Kidney capillary endothelial cell (primary cell): ENCODE measurements at places on chromosomes 7 and 10.

GRCh38 chr10:26650406-26650805, 47.1 kb upstream of the PDSS1 start:
- DNase-seq = no peak

- DNase-seq = no peak
Observed at GRCh38 chr7:110043519-110043918, 1047.4 kb upstream of the LRRN3 start.

DNA sequence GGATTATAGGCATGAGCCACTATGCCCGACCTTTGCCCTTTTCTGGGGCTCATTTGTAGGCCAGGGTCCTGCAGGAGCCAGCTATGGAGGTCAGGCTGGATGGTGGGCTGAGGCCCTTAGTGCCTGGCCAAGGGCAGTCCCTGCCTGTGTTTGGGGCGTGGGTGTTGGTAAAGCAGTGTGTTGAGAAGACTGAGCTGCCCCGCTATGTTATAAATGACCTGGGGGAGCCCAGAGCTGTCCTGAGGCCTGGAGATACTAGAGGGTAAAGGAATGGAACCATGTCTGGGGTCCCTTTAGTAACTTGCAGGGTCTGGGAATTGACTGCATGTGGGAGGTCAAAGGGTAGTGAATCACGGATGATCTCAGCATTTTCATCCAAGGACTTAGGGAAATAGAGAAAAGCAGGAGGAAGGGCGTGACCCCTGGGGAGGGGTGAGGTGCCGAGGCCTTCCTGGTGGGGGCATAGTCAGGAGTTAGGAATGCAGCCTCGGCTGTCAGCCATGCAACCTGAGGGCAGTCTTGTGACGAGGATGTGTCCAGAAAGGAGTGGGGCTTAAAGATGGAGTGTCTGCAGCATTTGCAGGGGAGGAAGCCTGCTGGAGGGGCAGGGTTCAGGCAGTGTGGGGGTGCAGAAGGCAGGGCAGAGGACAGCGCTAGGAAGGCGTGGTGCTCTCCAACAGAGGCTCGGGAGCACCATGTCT, 31.5 kb downstream of the TMEM248 start:
- DNase-seq = peak; percentile 92

- no peak for DNase-seq
Observed at GRCh38 chr10:24434961-24435360, 226.0 kb downstream of the KIAA1217 start.

DNA sequence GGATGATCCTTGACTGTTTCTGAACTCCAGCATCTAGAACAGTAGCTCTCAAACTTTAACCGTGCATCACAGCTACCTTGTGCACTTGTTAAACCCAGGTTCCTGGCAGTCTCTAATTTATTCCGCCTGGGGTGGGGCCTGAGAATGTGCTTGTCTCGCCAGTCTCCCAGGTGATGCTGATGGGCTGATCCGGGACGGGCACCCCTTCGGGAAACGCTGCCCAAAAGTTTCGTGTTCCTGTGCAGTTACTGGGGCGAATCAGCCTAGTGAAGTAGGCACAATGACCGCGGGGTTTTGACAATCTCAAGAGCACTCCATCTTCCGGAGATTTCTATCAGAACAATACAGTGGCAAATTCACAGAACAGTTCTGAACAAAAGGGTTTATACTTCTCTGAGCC, 29.9 kb downstream of the ADCYAP1R1 start:
- no peak for DNase-seq

DNA sequence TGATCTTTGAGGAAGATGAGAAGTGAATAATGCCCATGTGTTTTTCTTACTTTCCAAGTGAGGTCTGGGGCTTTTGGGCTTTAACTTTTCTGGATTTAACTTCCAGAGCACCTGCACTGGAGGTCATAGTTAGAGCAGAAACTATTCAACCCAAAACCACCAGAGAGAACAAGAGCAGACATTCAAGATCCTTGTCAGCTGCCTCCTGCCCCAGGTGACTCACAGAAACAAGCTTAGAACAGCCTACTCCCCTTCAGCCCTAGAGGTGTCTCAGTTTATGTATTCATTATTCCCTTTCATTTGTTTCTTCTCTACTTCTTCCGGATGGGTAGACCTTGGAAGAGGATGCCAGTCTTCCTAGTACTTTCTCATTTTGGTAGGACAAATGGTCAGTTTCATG, 270.5 kb downstream of the CNTNAP2 start:
- no peak for DNase-seq
